ENCODE measurements at places on chromosomes 3 and 15.

GRCh38 chr15:101014921-101015841 is 96.0 kb downstream of the LRRK1 start:
- DNase-seq = peak; percentile 34

DNA sequence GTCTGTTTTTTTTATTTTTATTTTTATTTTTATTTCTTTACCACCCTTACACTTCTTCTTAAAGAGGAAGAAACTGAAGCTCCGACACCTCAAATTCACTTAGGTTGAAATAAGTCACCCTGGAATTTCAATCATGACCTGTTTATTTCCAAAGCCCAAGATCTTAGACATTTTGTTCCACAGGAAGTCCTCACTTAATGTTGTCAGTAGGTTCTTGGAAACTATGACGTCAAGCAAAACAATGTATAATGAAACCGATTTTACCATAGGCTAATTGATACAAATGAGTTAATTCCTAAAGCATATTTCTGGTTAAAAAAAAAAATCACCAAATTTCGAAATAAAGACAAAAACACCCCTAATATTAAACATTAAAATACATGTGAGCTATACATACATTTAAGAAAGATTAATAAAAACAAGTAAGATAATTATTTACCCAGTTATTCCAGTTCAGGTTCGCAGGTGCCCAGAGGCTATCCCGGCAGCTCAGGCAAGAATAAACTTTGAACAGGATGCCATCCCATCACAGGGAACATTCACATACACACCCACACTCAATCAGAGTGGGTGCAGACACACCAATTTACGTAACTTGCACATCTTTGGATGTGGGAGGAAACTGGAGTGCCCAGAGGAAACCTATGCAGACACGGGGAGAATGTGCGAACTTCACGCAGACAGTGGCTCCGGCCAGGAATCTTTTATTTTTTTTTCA is 391.0 kb downstream of the RAP2B start:
- DNase-seq = no peak

- no peak for DNase-seq
Measured at GRCh38 chr3:43862470-43862869, 171.7 kb downstream of the ABHD5 start.

DNA sequence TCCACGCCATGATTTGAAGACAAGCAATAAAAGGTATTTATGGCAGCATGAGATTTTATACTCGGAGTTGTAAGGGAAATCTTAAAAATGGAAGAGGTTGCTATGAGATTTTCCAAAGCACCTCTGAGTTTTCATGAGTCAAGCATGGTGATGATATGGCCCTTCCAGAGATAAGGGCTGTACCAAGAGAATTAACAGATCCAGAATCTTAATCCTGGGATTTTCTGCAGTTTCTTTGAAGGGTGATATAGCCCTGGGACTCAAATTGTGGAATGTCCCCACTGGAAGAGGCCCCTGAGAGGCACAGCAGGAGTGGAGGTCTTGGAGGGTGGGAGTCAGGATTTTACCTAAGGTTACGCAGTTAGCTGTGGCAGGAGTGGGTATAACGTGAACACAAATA is 243.3 kb downstream of the ZNF621 start:
- DNase-seq = no peak

DNA sequence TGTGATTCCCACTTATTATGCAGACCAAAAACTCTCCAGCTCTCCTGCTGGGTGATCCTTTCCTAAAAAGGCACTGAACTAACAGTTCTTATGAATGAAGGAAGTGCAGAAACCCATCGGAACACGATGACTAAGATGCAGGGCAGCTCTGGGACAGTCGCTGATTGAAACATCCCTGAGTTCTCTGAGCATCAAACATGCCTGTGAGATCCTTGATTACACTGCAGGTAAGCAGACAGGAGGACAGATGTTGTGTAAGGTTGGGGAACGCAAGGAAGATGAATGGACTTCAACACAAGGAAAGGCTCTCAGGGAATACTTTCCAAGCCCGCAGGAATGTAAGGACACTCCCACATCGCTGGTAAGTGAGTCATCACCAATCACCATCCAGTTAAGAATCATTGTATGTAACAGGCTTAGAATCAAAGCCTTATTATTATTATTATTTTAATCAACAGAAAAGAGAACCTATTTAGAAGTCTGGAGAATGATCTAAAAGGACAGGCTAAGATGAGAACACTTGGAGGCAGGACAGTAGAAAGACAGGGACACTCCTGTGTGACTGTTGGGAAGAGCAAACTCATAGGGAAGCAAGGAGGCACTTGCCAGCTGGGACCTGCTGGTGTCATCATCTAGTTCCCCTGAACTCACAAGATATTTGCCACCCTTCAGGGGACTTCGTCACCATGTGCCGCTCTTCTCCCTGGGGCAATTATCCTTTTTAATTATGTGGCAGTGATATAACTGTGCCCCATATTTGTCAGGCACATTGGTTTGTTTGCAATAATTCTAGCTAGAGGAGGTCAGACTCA is 26.0 kb downstream of the TMEM158 start:
- peak; percentile 97 for DNase-seq
